ENCODE measurements at places on chromosomes 3 and 15.
A peak's percentile ranks its signal among the peaks of the same experiment; 100 is the strongest.

DNA sequence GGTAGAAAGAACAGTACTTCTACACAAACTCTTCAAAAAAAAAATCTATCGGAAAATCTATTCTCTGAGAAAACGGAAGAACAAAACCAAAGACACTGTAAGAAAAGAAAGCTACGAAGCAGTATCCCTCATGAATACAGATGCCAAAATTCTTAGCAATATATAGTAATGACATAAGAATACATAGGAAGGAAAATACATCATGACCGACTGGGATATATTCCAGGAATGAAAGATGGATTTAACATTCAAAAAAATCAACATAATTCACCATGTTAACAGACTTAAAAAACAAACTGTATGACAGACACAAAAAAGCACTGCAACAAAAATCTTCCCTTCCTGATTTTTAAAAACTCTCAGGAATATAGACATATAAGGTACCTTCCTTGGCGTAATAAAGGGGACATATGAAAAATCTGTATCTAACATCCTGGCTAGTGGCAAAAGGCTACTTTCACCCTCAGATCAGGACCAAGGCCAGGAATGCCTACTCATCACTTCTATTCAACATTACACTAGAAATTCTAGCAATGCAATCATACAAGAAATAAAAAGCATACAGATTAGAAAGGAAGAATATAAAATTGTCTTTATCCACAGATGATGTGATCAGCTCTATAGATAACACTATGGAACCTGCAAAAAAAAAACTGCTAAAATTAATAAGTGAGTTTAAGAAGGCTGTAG is 77.6 kb upstream of the XXYLT1 start:
- H3K27ac ChIP-seq: no peak overlapping the region
- H3K4me3 ChIP-seq: no peak overlapping the region
- H3K36me3 ChIP-seq: peaks cover 84% of the 10 kb centered on the region
- no peak for DNase-seq

- peaks cover 45% of the 10 kb centered on the region for H3K4me1 ChIP-seq
- H3K4me3 ChIP-seq: no peak overlapping the region
- H3K36me3 ChIP-seq: no peaks in the 10 kb centered on the region
- no peak overlapping the region for H3K27ac ChIP-seq
These were observed 120.5 kb upstream of the PROK2 start for GRCh38 chr3:71905426-71905825.

GRCh38 chr3:190073264-190074008 is 47.3 kb downstream of the P3H2 start:
- no peak for DNase-seq
- no peaks in the 10 kb centered on the region for H3K27me3 ChIP-seq
- H3K4me1 ChIP-seq: no peaks in the 10 kb centered on the region
- no peaks in the 10 kb centered on the region for H3K36me3 ChIP-seq

DNA sequence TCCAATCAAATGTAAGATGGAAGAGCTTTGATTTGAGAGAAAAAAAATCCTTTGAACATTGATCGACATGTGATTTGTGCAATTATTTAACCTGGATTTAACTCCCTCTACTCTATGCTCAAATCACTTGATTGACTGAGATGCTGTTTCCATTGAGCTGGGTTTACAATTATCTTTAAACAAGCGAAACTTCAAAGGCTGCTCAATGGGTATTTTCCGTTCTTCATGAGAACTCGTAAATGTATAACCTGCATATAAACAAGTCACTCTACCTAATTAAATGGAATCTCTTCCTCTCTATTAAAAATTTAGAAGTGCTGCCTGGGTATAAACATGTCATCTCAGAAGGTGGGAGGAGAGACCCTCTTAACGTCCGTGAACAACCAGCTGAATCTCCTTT is 71.9 kb downstream of the ANXA2 start:
- no peak overlapping the region for H3K27ac ChIP-seq
- H3K27me3 ChIP-seq: peaks cover 12% of the 10 kb centered on the region
- DNase-seq: no peak
- H3K36me3 ChIP-seq: no peaks in the 10 kb centered on the region
- no peaks in the 10 kb centered on the region for H3K4me1 ChIP-seq
- H3K4me3 ChIP-seq: no peak overlapping the region

GRCh38 chr15:57253082-57253481 is 123.2 kb upstream of the CGNL1 start:
- no peak overlapping the region for H3K4me3 ChIP-seq
- no peak overlapping the region for H3K27ac ChIP-seq
- no peak for DNase-seq
- H3K27me3 ChIP-seq: no peaks in the 10 kb centered on the region

GRCh38 chr15:98930576-98930975 is 77.0 kb downstream of the PGPEP1L start:
- H3K36me3 ChIP-seq: peaks cover 84% of the 10 kb centered on the region
- no peak for DNase-seq
- H3K4me3 ChIP-seq: no peak overlapping the region
- H3K27ac ChIP-seq: no peak overlapping the region
- no peaks in the 10 kb centered on the region for H3K27me3 ChIP-seq

- H3K27me3 ChIP-seq: no peaks in the 10 kb centered on the region
- no peaks in the 10 kb centered on the region for H3K36me3 ChIP-seq
- no peak overlapping the region for H3K4me3 ChIP-seq
- no peak for DNase-seq
- no peak overlapping the region for H3K27ac ChIP-seq
These were observed 5.5 kb upstream of the TPRG1 start for GRCh38 chr3:189166321-189166720.

DNA sequence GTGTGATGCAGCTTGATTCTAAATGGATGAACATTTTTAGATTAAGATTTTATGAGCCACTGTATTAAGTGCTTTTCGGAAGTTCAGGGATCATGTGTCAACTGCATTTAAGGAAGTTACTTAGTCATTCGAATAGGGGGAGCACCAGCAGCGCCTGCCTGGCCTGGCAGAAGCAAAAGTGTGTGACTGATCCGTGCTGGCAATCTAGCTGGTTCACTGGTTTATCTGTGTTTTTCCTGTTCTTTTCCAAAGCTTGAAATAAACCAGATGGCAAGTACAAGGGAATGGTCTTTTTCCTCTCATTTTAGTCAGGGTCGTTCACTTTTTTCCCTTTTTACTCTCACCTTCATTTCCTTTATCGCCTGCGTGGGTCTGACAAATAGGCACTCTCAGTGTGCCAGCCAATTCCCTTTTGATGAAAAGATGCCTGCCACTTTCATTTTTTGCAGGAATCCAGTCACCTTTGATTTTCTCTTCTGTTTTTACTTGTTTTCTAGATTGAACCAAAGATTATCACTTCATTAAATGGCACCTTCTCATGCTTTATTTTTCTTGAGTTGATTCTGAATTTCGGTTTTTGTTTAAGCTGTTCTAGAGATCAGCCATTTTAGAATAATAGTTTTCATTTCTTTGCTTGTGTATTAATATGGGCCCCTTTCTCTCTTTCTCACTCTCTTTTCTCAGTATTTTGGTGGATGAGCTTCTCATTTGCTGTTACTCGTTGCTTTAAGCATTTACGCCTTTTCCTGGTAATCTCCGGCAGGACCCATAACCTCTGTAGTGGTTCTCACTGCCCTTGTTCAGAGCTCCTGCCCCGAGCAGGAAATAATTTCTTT is 2.8 kb downstream of the ABHD2 start:
- DNase-seq: peak; percentile 92
- no peaks in the 10 kb centered on the region for H3K27me3 ChIP-seq
- peak overlapping the region; percentile 97 for H3K4me3 ChIP-seq

GRCh38 chr3:89227218-89227617 is 119.8 kb downstream of the EPHA3 start:
- no peaks in the 10 kb centered on the region for H3K36me3 ChIP-seq
- DNase-seq: no peak
- no peak overlapping the region for H3K4me3 ChIP-seq
- H3K27me3 ChIP-seq: no peaks in the 10 kb centered on the region

DNA sequence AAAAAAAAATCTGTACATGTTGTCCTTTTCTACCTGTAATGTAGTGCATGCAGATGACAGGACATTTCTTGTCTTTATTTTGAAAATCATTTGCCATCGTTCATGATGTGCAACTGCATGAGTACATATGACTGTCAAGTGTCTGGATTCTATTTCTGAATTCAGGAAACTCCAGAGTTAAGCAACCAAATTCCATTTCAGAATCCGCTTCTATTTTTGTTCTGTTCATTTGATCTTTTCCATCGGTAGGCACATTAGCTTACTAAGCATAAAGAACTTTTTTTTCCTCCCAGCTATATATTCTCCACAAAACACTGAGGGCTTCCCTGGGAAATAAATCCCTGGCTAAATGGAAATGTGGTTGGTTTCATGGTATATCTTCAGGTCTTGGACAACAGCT is 365.6 kb downstream of the PTPRG start:
- H3K4me3 ChIP-seq: no peak overlapping the region
- H3K4me1 ChIP-seq: no peaks in the 10 kb centered on the region
- no peak overlapping the region for H3K27ac ChIP-seq
- H3K36me3 ChIP-seq: no peaks in the 10 kb centered on the region

All from CD14-positive monocyte (primary cell).